ENCODE measurements at places on chromosomes 3 and 15. TPM values are rescaled to one million over a fixed set of nuclear protein-coding genes. Genes with fewer than 3 reads are reported as not detected.

Gene GREM1
- total RNA-seq = 3.7 TPM

Gene GOLGA6B
- total RNA-seq = not detected

Gene ST8SIA2
- total RNA-seq = not detected

Gene AHSG
- not detected for total RNA-seq

All from bronchial epithelial cell (primary cell).